Cortex of kidney (tissue), 1 donor: ENCODE measurements at places on chromosomes 5 and 9.

GRCh38 chr5:121218086-121218485 lies 633.6 kb upstream of the FTMT start:
- no peak for DNase-seq

- no peak for DNase-seq
These were observed 25.2 kb downstream of the LNPEP start for GRCh38 chr5:96961053-96961452.

GRCh38 chr9:20604562-20604961 lies 17.7 kb downstream of the MLLT3 start:
- no peak for DNase-seq

- DNase-seq = no peak
These were observed 57.7 kb upstream of the MEF2C start for GRCh38 chr5:88940713-88941112.

GRCh38 chr9:79656169-79656568 lies 84.4 kb downstream of the TLE4 start:
- DNase-seq = no peak

DNA sequence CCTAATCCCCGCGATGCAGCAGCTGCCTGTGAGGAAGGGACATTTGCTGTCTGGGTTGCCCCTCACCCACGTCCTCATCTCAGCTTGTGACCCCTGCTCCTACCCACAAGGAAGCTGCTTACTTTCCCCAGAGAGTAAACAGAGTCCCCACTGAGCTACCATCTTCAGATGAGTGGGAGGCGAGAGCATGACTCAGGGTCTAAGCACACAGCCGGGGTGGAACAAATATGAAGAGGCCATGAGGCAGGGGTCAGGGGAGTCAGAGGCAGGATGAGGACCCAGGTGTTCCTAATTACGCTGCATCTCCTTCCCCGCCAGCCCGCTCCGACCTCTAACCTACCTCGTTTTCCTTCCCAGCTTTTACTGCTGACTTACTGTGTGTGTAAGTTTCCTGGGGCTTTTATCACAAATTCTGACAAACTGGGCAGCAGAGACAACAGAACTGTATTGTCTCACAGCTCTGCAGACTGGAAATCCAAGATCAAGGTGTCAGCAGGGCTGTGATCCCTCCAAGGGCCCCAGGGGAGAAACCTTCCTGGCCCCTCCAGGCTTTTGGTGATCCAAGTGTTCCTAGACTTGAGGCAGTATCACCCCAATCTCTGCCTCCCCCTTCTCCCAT lies 94.0 kb upstream of the DNAH5 start:
- DNase-seq = no peak

DNA sequence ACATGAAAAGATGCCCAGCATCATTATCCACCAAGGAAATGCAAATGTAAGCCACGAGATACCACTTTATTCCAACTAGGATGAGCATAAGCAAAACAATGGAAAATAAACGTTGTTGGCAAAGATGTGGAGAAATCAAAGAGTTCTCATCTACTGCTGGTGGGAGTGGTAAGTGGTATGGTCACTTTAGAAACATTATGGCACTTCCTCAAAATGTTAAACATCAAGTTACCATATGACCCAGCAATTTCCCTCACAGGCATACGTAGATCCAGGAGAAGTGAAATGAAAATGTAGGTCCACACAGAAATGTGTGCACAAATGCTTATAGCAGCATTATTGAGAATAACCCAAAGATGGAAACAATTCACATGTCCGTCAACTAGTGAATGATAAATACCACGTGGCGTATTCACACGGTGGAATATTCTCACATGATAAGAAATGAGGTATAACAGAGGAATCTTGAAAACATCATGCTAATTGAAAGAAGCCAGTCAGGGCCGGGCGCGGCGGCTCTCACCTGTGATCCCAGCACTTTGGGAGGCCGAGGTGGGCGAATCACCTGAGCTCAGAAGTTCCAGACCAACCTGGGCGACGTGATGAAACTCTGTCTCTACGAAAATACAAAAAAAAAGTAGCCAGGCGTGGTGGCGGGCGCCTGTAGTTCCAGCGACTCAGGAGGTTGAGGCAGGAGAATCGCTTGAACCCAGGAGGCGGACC lies 16.4 kb upstream of the FLT4 start:
- no peak for DNase-seq

DNA sequence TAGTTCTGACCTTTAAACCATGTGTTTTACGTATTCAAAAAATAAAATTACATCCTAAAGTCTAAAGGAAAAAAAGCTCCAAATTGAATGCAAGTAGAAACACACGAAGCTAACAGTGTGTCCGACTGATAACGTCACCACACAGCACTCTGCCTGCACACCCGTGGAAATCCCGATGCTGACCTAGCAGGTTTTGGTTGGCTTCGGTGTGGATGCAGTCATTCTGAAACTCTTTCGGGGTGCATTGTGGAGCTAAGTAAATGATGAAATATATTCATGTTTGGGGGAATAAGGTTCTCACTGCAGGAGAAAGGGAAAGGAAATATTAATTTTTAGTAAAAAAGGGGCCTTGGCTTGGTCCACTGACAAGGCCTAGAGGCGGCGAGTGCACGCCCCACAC lies 2.0 kb downstream of the RASGEF1C start:
- no peak for DNase-seq

DNA sequence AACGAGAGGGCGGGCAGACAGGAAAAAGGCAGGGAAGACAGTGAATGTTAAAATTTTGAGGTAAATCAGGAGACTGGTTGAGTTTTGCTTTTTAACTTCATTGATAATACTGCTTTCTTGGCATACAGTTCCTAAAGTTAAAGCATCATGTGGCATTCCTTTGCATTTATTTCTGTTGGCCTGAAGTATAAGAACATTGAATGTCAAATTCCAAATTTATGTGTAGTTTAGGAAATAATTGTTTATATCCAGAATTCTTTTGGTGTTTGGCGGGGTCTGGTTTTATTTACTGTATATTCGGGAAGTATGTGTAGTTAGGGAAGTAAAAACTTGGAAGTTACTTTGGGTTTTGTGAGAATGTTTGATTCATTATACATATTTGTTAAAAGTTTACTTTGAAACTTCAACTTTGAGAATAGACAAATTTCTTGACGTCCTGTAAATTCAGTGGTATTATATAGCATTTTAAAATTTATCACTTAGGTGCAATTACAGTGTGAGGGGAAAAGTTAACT lies 83.2 kb downstream of the PTPDC1 start:
- DNase-seq = no peak
